ENCODE measurements at places on chromosomes 2 and 18.

DNA sequence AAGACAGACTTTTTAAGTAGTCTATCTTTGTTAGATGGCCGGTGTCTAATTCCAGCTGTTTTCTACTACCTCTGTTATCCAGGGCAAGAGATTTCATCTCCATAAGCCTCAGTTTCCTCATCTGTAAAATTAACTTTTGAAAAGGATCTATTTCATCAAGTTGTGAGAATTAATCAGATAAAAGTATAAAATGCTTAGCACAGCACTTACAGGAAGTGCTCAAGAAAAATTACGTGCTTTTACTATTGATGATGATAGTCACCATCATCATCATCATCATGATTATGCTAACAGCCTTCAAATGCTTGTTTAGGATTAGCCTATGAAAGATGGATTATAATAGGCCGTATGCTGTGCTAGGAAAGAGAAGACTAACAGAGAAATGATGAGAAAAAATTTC, 76.2 kb downstream of the CYRIA start:
- DNase-seq: no peak

DNA sequence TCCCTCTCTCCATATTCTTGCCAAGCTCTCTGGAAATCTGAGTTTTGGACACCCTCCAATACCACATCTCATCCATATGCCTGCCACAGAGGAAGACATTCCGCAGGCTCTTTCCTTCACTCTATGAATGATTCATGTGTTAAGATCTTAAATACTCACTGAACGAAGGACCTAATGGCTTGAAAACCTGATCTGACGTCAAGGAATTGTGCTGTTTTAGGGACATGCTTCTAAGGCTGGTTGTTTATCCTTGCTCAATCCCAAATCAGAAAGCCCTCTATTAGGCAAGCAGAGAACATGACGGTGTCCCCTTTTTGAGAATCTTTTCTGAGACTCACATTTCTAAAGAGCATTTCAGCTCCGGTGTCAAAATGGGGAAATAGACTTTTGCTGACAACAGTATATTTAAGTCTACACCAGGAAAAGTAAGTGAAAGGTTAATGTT, 83.7 kb upstream of the GALNT5 start:
- no peak for DNase-seq

DNA sequence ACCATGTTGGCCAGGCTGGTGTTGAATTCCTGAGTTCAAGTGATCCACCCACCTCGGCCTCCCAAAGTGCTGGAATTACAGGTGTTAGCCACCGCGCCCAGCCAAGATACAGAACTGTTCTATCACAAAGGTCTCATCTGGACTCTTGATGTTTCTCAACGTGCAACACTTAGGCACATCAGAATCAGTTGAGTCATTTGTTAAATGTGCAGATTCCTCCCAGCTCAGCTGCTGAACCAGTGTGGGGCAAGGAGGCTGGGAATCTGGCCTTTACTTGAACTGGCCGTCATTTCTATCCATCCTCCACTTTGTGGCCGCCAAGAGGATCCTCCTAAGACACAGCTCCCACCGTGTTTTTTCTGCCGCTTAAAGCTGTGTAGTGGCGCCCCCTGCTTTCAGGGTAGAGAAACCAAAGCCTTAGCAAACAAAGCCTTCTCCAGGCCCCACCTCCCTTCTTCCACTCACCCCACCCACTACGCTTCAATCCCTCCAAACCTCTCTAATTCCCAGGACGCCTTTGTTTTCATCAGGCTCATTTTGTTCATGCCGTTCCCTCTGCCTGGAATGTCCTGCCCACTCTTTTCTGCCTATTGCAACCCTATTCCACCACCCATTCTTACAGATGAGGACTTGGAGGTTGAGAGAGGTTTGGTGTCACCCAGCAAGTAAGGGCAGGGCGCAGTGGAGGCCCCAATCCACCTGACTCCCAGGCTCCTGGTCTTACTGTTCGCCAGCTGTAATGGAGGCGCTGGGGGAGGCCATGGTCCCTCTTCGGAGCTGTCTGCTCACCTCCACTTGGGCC, 776 bp upstream of the SPEG start:
- DNase-seq: no peak

DNA sequence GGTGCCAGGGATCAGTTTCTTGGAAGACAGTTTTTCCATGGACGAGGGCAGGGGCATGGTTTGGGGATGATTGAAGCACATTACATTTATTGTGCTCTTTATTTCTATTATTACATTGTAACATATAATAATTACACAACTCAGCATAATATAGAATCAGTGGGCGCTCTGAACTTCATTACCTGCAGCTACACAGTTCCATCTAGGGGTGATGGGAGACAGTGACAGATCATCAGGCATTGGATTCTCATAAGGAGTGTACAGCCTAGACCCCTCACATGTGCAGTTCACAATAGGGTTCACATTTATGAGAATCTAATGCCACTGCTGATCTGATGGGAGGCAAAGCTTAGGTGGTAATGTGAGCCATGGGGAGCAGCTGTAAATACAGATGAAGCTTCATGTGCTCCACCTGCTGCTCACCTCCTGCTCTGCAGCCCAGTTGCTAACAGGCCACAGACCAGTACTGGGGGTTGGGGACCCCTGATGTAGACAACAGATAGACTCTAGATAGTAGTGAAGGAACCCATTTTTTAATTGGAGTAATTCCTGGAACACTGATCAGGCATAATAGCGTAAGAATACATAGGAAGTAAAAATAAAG, 41.5 kb upstream of the MC4R start:
- DNase-seq: no peak

DNA sequence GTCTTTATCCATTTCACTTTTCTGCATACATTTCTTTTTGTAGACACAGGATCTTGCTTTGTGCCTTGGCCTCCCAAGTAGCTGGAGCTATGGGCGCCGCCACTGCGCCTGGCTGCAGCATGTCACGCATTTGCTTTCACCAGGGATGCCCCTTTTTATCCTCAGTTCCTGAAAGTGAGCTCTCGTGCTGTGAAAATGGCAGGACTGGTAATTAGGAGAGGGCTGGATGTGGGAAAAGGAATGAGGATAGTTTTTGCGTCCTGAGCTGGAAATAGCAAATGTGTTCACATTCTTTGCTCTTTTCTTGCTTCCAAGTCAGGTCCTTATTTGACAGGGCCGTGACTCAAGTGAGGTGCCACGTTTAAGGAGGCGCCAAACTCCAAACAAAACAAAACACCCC, 104.6 kb downstream of the LDLRAD4 start:
- no peak for DNase-seq

- no peak for DNase-seq
These were observed 119.0 kb upstream of the TMEFF2 start for GRCh38 chr2:192313773-192314172.

GRCh38 chr18:21300035-21300907, 58.2 kb downstream of the GREB1L start:
- no peak for DNase-seq

- no peak for DNase-seq
These were observed 127.7 kb downstream of the MYCN start for GRCh38 chr2:16067866-16068551.

DNA sequence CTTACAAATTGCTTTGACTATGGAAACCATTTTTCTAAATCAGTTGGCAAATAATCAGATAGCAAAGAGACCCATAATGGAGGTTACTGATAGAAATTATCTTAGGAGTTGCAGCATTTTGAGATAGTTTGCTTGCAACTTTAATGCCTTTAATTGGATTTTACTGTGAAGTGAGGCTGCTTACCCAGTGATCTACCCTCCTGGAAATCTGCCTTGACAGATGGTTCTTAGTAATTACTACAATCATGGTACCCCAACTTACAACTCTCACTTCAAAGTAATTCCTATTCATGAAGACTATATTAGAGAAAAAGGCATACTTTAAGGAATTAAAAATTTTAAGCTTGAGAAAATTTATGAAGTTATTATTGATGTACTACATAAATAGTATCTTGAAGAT, 1288.6 kb upstream of the CDH2 start:
- no peak for DNase-seq

- DNase-seq: no peak
These were observed 2.0 kb downstream of the IKZF2 start for GRCh38 chr2:213149294-213149875.

GRCh38 chr18:79397247-79397829, 1.6 kb downstream of the NFATC1 start:
- DNase-seq: no peak

GRCh38 chr2:152580714-152581113, 136.5 kb downstream of the PRPF40A start:
- DNase-seq: no peak

- DNase-seq: no peak
These were observed 127.4 kb downstream of the DCDC2C start for GRCh38 chr2:3830796-3831195.

DNA sequence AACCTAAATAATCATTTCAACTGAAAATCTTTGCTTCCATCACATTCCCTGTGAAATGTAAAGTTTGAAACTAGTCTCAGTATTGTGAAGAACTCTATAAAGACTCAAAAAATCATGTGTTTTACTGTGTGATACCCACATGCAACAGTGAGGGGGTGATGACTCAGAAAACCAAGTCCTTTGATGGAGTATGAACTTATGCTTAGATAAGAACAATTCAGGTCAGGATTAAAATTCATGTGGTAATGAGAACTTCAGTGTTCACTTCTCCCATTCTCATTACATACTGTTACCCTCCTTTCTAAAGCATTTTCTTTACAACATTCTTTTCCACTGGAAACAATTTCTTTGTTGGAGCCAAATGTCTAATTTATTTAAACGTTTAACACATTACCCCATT, 360.2 kb downstream of the FSIP2 start:
- DNase-seq: no peak

GRCh38 chr2:206611736-206612135, 30.6 kb upstream of the FAM237A start:
- no peak for DNase-seq

GRCh38 chr18:37396971-37397720, 168.5 kb downstream of the CELF4 start:
- no peak for DNase-seq

DNA sequence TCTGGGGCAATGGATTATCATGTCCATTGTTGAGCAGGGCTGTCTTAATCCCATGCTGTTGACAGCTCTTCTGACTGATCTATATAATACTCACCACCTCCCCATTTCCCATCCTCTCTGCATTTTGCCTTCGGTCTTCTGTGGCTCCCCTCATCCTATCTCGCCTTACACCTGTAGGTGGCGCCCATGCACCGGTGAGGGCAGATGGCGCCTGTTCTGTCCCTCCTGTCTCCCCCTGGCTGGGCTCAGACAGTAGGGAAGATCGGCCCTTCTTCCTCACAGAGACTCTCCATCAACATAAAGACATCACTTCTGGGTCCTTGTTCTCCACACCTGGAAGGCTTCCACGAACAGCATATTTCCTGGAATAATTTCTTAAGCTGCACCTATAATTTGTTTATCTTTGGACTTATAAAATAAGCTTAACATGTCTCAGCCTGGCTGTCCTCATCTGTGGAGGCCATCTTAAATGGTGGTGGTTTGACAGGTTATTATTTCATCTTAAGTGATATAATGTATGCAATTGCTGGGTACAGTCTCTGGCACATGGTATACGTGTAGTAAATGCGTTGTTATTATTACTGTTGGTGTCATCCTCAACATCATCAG, 10.9 kb upstream of the CDH20 start:
- DNase-seq: no peak

DNA sequence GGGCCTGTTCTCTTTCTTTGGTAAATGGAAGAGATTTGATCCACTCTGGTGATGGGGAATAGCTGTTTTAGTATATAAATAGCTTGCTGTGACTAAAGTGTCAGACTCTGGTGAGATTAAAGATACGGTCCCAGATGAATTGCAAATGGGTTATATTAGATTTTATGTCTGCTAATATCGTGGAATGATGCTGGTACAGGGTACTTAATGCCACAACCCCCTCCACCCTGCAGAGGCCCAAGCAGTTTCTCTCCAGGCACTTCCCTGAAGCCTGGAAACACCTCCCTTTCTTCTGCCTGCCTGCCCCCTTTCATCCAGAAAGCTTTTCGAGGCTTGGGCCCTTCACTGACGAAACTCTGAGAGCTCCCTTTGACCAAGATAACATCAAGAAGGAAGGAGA, 21.4 kb upstream of the RFX8 start:
- no peak for DNase-seq

DNA sequence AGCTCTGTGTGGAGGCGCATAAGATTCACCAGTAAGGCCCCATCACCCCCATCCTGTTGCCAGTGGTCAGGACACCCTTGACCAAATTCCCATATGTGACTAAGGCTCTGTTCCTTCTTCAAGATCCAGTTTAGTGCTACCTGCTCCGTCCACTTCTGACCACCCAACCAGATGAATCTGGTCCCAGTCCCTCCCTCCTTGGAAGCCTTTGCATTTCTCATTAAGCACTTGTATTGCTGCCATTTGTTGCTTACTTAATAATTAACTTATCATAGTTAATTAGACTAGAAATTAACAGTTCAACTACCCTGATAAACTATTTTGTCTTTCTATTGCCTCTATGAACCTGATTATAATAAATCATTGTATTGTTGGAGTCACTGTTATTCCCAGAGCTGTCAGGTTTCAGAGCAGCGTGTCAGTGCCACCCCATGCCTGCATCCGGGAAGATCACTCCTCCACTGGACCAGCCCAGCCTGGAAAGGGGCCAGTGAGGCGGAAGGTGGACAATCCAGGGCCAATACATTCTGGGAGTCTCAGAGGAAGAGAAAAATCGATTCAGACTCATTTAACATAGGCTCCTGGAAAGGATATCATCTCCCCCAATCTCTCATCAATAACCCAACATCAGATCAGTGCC, 9.5 kb upstream of the NAT8 start:
- DNase-seq: no peak

- DNase-seq: no peak
These were observed 129.5 kb downstream of the SNTG2 start for GRCh38 chr2:1079873-1080799.

DNA sequence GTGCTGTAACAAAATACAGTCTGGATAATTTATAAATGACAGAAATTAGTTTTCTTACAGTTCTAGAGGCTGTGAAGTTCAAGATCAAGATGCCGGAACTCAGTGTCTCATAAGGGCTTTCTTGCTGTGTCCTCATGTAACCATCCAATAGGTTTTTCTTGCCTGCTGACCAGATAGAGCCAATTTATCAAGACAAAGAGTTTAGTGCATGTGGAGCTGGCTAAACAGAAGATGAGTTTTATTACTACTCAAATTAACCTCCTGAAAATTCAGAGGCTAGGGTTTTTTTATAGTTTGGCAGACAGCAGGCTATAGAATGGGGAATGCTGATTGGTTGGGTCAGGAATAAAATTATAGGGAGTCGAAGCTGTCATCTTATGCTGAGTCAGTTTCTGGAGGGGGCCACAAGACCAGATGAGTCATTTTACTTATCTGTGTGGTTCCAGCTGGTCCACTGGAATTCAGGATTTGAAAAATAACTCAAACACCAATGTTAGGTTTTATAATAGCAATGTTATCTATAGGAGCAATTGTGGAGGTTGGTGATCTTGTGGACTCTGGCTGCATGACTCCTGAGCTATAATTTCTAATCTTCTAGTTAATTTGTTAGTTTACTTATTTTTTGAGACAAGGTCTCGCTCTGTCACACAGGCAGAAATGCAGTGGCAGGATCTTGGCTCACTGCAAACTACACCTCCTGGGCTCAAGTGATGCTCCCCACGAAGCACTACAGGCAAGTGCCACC, 3.2 kb upstream of the PDK1 start:
- no peak for DNase-seq

All from ureter (tissue), 1 donor.